ENCODE measurements at places on chromosomes 3 and 15.
A peak's percentile ranks its signal among the peaks of the same experiment; 100 is the strongest.

- no peak for DNase-seq
Measured at GRCh38 chr3:47536221-47536891, 22.8 kb upstream of the ELP6 start.

DNA sequence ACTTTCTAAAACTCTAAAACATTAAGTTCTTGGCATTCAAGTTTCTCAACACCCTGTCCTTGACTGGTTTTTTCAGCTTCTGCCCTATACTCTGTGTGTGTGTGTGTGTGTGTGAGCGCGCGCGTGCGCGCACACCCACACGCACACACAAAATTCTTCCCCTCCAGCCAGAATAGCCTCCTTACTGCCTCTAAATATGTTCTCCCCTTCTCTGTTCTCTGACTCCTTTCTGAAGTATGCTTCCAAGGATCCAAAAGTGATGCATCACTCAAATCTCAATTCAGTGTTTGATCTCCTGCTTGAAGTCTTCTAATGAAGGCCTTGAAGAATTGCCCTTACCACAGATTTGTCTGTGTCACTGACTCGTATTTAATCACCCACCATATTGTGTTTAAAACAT lies 129.8 kb downstream of the SLC25A26 start:
- no peak for DNase-seq

- DNase-seq = no peak
Measured at GRCh38 chr3:167330993-167331785, 48.9 kb downstream of the ZBBX start.

GRCh38 chr3:57157545-57157944 lies 7.6 kb downstream of the IL17RD start:
- DNase-seq = no peak

DNA sequence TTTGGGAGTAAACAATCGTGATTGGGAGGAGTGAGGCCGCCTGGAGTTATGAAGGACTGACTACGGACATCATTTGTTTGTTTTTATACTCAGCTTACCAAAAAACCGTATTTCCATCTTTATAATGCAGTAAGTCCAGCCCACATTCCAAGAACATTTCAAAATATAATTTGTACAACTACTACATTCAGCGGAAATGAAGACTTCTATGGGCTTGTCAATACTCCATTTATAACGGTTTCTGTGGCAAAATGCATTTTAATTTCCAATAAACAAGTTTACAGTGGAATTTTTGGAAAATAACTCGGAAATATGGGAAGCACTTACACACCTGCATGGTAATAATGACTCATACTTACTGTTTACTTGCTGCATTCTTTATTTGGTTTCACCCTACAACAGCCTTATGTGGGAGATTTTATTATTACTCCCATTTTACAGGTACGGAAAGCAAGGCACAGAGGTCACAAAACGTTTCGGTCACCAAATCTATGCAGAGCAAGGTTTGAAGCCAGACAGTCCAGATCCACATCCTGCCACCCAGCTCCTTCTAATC lies 62.3 kb downstream of the LDHAL6B start:
- DNase-seq = no peak

- no peak for DNase-seq
Measured at GRCh38 chr15:64503640-64504039, 43.3 kb downstream of the ZNF609 start.

DNA sequence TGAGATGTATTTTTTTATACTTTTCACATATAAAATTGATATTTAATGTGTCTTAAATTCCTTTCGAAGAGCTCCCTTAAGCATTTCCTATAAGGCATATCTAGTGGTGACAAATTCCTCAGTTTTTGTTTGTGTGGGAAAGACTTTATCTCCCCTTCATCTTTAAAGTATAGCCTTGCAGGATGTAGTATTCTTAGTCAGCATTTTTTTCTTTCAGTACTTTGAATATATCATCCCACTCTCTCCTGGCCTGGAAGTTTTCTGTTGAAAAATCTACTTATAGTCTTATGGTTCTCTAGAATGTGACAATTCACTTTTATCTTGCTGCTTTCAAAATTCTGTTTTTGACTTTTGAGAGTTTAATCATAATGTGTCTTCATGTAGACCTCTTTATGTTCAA lies 95.2 kb downstream of the EDEM1 start:
- no peak for DNase-seq

GRCh38 chr15:98138910-98139309 lies 178.4 kb downstream of the ARRDC4 start:
- no peak for DNase-seq

- peak; percentile 35 for DNase-seq
Measured at GRCh38 chr3:42014921-42015533, 53.1 kb upstream of the ULK4 start.

DNA sequence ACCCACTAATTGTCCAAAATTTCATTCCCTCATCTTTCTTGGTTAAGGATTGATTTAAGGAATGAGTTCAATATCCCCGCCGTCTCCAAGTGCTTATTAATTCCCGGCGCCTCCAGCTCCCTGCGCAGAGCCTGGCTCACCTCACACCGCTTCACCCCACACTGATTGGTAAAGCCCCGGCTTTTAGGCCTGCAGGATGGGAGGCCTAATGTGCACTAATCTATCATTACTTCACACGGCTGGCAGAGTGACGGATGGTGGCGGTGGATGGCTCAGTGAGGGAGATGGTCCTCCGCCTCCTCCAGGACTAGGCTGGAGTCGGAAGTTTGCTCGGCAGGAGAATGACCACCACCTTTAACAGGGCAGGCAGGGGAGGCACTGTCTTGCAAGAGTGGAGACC lies 81.7 kb downstream of the MEGF11 start:
- no peak for DNase-seq

- DNase-seq = no peak
Measured at GRCh38 chr3:13070391-13071070, 2.7 kb downstream of the IQSEC1 start.

DNA sequence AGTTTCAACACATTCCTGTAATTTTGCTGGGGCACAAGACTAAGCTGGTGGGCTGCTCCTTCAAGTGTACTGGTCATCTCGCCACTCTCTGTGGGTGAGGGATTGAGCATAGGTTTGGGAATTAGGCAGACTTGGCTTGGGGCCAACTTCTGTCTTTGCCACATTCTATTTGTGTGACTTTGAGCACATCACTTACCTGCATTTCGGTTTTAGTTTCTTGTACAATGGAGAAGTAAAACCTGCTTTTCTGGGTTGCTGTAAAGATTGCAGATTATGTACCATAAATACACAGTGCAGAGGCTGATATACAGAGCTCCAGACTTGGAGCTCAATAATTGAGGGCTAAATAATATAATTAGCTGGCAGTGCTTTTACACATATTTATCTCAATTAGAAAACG lies 162.1 kb downstream of the C3orf38 start:
- no peak for DNase-seq

GRCh38 chr3:123871946-123872345 lies 12.2 kb downstream of the MYLK start:
- DNase-seq = peak; percentile 7

DNA sequence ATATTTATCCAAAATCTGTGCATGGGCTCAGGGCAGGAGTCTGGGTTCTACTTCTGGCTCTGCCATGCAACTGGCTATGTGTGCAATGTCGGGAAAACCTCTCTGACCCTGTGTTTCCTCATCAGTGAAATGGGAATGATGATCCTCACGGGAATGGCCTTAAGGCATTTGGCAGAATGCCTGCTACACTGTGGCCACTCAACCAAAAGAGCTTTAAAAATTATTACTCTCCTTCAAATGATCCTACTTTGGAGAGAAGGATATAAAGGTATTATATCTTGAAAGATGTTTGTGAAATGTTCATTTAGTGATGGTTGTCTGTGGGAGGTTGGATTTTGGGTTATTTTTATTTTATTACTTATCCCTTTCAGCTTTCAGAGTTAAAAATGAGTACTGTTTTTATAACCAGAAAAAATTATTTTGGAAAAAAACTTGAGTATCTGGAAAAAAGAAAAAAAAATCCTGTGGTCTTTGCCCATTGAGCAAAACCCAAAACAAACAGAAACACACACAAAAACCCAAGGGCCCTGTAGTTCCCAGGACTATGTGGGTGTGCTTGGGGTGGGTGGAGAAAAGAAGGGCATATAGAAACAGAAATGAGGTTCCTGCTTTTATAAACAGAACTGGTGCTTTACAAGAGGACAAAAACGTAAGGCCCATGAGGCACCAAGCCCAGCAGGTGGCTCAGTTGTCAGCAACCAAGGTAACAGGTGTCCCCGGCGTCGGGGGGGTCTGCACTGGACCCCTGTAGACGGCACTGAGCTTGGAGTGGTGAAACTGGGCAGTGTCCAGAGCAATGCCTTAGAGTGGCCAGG lies 22.0 kb downstream of the RGMA start:
- no peak for DNase-seq

- DNase-seq = no peak
Measured at GRCh38 chr3:74281705-74282104, 332.8 kb downstream of the CNTN3 start.

DNA sequence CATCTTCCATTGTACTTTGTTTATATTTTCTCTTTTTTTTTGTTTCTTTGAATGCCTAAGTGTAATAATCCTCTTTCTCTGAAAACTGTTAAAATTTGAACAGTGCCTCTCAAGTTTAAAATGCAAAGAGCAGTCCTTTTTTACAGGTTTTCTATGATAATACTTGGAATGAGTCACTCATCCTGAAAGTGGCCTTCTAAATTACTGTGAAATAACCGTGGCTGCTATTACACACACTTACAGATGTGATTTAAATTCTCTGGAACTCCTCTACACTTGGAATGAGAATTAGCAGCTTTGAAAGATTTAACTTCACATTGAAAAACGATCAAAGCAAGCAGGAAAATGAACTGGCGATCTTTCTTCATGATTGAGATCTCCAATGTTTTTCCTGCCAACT lies 105.9 kb downstream of the ROBO1 start:
- no peak for DNase-seq

DNA sequence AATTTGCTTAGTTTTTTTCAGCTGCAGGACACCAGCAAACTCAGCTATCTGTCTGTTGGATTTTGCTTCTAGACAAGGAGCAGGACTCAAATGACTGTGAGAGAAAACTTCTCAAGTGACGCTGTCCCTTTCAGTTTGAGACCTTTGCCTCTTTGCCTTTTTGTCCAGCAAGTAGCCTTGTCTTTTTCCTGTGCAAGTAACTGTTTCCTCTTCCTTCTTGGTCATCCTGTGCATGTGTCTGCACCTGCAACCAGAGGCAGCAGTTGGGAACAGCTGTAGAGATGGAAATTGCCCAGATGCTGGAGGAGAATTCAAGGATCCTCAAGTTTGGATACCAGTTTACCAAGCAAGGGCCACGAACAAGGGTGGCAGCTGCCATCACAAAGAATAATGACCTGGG lies 23.3 kb upstream of the TMOD3 start:
- no peak for DNase-seq

DNA sequence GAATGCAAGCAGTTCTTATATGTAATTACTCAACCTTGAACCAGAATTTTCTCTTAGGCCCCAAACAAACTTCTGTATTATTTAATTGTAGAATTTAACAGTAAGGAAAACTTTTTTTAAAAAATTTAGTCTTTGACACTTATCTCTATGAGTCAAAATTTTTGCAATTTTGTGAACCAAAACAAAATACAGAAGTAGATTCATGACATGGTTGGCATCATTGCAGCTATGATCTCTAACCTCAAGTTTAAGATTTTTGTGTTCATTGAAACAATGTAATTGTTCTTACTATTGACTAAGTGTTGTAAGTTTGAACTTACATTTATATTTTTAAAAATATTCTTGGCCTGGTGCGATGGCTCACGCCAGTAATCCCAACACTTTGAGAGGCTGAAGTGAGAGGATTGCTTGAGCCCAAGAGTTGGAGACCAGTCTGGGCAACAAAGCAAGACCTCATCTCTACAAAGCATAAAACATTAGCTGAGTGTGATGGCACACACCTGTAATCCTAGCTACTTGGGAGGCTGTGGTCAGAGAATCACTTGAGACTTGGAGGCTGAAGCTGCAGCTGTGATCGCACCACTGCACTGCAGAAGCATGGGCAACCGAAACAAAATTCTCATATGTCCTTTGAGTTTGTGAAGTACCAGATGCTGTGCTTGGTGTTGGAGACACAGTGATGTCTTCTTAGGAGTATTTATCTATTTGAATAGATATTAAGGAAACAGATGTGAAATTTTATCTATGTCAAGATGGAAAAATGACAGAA lies 39.7 kb downstream of the STT3B start:
- no peak for DNase-seq

DNA sequence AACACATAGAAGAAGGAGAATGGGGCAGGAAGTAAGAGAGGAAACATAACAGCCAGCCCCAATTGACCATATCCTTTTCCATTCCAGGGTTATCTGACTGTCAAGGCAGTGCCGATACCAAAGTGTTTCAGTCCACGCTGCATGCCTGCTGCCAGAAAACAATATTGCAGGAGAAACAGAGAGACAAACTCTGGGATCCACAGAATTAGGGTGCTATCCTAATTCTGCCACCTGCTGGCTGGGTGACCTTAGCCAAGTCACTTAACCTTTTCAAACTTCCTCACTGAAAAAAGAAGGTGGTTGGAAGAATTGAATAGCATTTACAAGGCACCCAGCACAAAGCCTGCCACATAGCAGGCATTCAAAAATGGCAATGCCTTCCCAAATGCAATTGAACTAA lies 32.0 kb downstream of the GLB1 start:
- DNase-seq = no peak

DNA sequence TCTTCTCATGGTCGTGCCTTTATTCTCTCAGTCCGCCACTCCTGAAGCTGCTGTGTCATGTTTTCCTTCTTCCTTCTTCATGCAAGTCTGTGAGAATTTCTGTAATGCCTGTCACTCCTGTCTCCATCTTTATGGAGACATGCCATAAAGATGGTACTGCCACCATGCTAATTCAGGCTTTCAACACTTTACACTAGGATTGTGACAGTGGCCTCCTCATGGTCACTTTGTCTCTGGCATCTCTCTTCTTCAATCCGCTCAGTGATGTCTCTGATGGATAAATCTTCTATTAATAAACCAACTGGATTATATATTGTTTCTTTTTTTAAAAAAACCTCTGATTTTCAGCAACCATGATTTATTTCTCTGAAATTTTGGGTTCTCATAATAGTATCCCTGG lies 18.1 kb downstream of the PPM1L start:
- no peak for DNase-seq

Data from NCI-H446 treated with DMSO at 0.1 percent for 48 hours (cell line).